ENCODE measurements at places on chromosomes 5 and 9.

GRCh38 chr9:93635186-93636107 lies 59.1 kb downstream of the PHF2 start:
- DNase-seq, result no peak

GRCh38 chr5:56383761-56384160 lies 150.6 kb upstream of the ANKRD55 start:
- DNase-seq, result no peak

- no peak for DNase-seq
Observed at GRCh38 chr9:108672475-108673190, 183.2 kb downstream of the ACTL7B start.

GRCh38 chr5:123512611-123513461 lies 859 bp downstream of the CSNK1G3 start:
- DNase-seq, result peak; percentile 28

All from head of caudate nucleus (tissue), 42 donors.